ENCODE measurements at places on chromosomes 7 and 10.

GRCh38 chr10:68080853-68081431, 5.9 kb upstream of the HERC4 start:
- no peak for DNase-seq

DNA sequence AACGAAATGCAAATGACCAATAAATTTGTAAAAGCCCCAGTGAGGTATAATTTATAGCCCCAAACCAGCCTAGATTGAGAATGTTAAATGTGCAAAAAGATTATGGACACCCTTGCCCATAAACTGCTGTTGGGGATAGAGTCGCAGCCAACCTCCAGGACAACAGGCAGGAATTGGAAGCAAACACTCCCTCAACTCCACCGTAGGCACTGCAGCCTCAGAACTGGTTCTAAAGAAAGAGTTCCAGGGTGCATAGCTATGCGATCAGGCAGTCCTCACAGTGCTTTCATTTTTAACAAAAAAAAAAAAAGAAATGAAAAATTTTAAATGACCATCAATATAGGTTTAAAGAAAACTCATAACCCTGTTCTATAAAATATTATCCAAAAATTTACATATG, 86.2 kb downstream of the CXCL12 start:
- DNase-seq, result no peak

- DNase-seq, result no peak
These were observed 816.7 kb upstream of the PHF14 start for GRCh38 chr7:10156972-10157371.

DNA sequence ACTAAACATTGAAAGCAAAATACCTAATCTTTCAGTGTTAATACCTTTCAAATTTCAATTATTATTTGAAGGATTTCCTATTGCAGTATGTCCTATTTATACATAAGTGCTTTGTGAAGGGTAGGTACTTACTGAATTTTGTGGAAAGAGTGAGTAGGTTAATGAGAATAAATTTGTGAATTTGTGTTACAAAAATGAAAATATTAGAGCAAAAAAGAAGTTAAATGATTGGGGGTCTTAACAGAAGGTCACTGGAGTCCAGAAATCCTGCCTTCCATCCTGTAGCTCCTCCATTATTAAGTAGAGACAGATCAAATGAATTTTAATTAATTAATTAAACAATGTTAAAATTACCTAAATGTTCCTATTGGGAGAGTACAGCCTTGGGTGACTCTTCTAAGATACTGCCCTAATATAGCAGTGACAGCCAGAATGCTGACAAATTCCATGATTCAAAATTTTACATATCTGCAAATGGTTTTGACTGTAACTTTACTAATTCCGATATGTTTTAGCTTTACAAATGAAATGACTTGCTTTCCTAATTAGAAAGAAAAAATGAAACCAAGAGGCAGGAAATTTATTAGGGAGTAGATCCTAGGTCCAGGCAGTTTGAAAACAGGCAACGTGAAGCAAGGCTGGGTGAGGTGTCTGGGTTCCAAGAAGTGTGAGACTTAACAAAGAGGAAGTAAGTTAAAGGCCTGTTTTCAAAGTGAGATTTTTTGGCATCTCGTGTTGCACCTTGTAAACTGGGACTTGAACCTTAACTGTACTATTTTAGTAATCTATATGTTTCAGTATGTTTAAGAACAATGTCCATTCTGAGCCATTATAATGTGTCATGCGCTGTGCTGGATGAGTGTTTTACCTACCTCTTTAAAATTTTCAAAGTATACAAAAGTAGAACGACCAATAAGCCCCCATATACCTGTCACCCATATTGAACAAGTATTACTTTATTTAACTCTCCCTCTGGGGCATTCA, 1.5 kb downstream of the PIK3CG start:
- DNase-seq, result no peak

DNA sequence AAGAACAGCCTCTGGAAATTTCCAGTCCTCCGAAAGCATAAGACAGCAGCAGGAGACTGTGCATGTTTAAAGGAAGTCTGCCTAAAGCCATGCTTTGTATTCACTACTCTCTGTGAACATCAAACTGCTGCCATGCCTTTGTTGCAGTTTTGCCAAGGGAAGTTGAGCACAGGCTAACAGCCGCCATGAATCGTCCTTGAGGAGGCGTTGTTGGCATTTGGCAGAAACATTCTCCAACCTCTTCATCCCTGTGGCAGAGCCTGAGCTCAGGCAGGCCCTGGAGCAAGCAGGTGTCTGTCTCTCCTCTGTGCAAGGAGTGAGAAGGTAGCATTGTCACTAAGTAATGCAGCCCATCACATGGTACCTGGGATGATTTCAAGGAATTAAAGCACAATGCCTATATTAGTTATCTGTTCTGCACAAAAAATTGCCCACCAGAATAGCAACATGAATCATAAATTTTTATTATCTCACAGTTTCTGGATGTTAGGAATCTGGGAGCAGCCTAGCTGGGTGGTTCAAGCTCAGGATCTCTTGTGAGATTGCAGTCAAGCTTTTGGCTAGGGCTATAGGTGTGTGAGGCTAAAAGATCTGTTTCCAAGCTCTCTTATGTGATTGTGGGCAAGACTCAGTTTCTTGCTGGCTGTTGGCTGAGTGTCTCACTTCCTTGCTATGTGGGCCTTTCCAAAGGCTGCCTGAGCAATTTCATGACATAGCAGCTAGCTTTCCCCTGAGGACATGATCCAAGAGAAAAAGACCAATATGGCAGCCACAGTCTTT, 46.5 kb upstream of the KIAA1217 start:
- DNase-seq, result no peak

GRCh38 chr7:129657363-129657762, 45.8 kb downstream of the NRF1 start:
- no peak for DNase-seq

- DNase-seq, result no peak
These were observed 406 bp downstream of the CBLL1 start for GRCh38 chr7:107744345-107744750.

- no peak for DNase-seq
These were observed 141.2 kb downstream of the LYZL1 start for GRCh38 chr10:29430101-29430500.

DNA sequence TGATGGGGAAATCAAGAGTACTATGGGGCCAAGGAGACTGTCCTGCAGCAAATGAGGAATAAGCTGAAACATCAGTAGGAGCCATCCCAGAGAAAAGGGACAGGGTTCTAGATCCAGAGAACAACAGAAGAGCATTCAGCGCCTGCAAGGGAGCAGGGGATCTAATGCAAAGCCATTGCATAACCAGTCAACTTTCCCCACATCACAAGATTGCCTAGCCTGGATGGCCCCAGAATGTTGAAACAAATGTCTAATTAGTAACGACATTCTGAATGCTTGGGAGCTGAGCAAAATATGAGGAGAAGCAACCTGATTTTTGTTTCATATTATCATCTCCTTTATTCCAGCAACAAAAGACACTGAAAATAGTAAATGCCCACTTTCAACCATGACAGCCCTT, 2.7 kb upstream of the MPP7 start:
- DNase-seq, result no peak

GRCh38 chr10:103668351-103669242, 175.1 kb downstream of the NEURL1 start:
- no peak for DNase-seq

DNA sequence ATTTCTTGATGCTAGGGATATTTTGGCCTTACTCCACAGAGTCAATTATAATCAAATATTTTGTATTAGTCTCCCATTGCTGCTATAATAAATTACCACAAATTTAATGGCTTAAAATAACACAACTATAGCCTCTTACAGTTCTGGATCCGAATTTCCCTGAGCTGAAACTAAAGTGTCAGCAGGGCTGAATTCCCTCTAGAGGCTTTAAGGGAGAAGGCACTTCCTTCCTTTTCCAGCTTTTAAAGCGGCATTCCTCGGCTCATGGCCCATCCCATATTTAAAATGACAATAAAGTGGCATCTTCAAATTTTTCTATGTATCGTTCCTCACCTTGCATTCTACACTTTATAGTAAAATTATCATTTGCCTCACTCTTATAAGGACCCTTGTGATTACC, 421.4 kb upstream of the ZWINT start:
- DNase-seq, result no peak

- DNase-seq, result no peak
These were observed 15.9 kb upstream of the ST8SIA6 start for GRCh38 chr10:17470246-17470645.

- peak; percentile 46 for DNase-seq
These were observed 852 bp upstream of the PRKAR1B start for GRCh38 chr7:727806-728460.

DNA sequence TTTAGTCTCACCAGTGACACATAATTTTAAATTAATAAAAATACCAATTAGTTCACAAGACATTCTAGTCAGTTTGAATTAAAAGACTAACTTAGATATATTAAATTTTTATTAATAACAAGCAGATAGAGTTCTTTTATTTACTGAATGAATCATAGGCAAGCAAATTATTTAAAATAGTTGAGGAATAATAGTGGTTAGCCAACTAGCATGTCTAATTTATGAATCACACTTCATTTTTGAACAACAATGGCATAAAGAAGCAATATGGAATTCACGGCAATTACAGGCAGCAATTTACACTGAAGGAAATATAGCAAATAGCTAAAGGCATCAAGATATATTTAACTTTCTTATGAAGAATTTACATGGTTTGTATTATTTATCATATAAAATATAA, 187.0 kb upstream of the SLC26A5 start:
- no peak for DNase-seq

DNA sequence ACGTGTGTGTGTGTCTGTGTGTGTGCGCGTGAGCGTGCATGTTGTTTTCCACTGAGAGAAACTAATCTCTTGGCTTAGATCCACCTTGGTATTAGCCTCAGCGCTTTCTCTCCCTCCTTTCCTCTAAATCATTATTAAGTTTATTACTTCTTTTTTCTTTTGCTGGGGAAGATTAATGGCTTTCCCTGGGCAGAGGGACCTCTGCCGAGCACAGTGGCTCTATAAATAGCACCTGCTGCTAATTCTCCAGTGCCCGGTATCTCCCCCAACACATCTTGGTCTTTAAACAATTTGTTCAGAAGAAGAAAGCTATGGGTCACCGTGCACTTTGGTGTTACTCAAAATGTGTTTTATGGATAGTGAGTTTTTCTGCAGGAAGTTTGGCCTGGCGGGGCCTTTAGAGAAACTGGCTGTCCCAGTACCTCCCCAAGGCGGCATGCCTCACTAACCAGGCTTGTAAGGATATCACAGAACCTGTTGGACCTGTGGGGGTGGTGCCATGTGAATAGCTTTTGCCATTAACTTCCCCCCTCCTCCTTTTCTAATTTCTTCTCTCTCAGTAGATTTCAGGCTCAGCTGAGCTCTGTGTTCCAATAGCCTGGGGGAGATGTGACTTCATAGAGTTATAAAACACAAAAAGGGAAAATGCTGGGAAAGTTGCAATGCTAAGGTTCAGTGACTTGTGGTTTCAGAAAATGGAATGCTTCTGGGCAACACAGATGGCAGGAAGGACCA, 70.1 kb upstream of the RAB11FIP2 start:
- DNase-seq, result peak; percentile 24

GRCh38 chr10:6936931-6937330, 356.9 kb upstream of the PRKCQ start:
- DNase-seq, result no peak

- DNase-seq, result no peak
These were observed 111.9 kb upstream of the RHEB start for GRCh38 chr7:151631570-151631952.

- no peak for DNase-seq
These were observed 3.3 kb downstream of the LFNG start for GRCh38 chr7:2522780-2523433.

All from D341Med (cell line).